ENCODE measurements at places on chromosomes 5 and 9. TPM values are rescaled to one million over a fixed set of nuclear protein-coding genes. Genes with fewer than 3 reads are reported as not detected.

The DBH gene
- polyA plus RNA-seq: not detected

The LCN15 gene
- polyA plus RNA-seq: not detected

The CCNO gene
- not detected for polyA plus RNA-seq

The SPATA31A7 gene
- polyA plus RNA-seq: not detected

The IL33 gene
- not detected for polyA plus RNA-seq

The BTNL3 gene
- polyA plus RNA-seq: not detected

The SHOC1 gene
- polyA plus RNA-seq: not detected
